ENCODE measurements at places on chromosomes 6 and 20.

- no peak for DNase-seq
These were observed 116.4 kb downstream of the COL9A1 start for GRCh38 chr6:70186461-70186860.

- DNase-seq = no peak
These were observed 381.7 kb upstream of the JARID2 start for GRCh38 chr6:14863902-14864850.

- DNase-seq = no peak
These were observed 379.4 kb upstream of the MAN1A1 start for GRCh38 chr6:119728935-119729334.

GRCh38 chr20:51424270-51425117 lies 118.0 kb downstream of the NFATC2 start:
- no peak for DNase-seq

- no peak for DNase-seq
These were observed 132.8 kb upstream of the ZNF184 start for GRCh38 chr6:27605401-27606342.

GRCh38 chr6:67883500-67884366 lies 751.3 kb upstream of the ADGRB3 start:
- no peak for DNase-seq

DNA sequence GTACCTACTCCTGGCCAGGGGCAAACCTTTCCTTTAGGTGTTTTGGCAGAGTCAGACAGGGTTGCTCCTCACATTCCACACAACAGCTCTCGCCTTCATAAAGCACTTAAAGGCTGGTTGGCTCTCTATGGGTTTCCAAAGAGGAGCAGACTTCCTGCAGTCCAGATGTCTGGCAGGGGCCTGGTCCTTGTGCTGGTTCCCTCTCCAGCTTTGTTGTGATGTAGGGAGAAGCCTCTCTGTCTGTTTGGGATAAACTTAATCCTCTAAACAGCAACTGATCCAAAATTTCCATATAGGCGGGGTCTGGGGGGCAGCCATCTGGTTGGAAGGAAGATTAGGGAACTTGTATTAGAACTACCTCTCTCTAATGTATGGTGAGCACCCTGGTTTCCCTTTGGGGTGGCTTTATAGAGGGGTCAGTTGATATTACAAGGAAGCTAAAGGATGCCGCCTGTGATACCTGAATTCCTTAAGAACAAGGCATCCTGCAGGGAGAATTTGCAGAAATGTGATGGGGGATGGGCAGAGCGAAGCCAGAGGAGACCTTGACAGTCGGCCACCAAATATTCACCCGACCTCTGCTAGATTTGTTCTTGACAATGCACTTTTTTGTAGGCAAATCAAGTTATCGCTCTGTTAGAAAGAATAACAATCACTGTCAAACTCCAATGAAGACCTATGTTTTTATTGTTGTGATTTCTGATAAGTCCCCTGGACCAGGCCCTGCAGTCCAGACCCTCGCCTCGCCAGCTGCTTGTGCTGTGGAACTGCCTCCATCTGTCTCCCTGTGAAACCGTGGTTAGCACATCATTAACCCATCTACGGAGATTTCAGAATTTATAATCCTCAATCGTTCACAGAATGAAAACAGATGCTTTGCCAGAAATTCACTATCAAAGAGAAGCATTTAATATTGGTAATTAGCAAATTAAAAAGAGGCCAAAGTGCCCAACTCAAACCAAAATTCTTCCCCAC lies 94.0 kb upstream of the RALGAPA2 start:
- DNase-seq = no peak

- no peak for DNase-seq
These were observed 8.8 kb upstream of the RSPH3 start for GRCh38 chr6:159008656-159009288.

DNA sequence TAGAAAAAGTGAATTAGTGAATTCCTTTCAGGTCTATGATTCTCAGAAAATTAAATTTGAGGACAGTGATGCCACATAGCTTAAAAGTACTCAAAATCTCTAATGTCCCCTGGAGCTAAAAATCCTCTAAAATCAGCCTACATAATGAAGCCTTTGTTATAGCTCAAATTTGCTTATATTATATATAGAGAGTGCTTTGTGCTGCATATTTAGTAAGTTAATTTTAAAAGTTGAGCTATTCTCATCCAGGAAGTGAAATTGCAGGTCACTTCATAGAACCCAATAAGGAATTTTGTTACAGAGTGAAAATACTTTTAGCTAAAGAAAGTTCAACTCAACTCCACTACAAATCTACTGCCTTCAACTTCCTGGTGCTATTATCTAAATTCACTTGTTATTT lies 507.5 kb upstream of the MAP3K7 start:
- DNase-seq = no peak

GRCh38 chr6:104623052-104623690 lies 236.5 kb downstream of the HACE1 start:
- no peak for DNase-seq

- DNase-seq = no peak
These were observed at the start of gene PTK7 for GRCh38 chr6:43075670-43076463. PTK7 (plus strand) TSS chr6:43076314; CDS start chr6:43076489, 175 bp downstream.

DNA sequence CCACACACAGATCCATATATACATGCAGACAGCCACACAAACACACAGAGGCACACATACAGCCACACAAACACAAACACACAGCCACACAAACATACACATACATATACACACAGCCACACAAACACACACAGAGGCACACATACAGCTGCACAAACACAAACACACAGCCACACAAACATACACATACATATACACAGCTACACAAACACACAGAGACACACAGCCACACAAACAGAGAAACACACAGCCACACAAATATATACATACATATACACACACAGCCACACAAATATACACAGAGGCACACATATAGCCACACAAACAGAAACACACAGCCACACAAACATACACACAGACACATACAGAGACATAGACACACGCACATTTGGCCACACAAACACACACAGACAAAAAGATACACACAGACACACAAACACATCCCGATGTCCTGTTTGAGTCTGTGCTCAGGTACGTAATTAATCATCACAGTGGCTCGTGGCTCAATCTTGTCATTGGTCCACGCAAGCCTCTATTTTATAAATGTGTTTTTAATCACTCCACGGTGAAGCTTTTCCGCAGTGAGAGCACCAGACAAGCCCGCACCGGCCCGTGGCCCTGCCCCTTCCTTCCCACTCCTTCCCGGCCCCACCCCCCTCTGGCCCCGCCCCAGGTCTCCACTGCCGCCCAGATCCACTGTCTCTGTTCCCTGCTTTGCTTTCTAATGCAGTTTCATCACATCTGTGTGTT lies 135.3 kb downstream of the CDH4 start:
- DNase-seq = no peak

- DNase-seq = no peak
These were observed 904 bp downstream of the B3GALT4 start for GRCh38 chr6:33277663-33278391.
